ENCODE measurements at places on chromosomes 3 and 15.

- no peak for DNase-seq
These were observed 136.3 kb upstream of the LRRFIP2 start for GRCh38 chr3:37310666-37311050.

DNA sequence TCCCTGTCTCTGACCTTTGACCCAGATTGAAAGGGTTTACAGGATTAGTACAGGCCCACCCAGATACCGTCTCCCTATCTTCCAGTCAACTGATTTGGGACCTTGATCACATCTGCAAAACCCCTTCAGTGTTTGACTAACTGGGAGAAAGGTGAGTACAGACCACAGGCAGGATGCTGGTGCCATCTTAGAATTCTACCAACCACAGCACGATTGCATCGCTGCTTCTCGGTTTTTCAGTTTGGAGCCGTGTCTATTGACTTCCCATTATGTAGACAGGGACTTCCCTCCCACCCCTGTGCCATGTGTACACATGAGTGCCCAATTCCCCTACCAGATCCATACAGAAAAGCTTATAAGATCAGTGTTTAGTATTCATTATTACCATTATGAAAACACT, 6.6 kb upstream of the KLF13 start:
- DNase-seq = no peak

DNA sequence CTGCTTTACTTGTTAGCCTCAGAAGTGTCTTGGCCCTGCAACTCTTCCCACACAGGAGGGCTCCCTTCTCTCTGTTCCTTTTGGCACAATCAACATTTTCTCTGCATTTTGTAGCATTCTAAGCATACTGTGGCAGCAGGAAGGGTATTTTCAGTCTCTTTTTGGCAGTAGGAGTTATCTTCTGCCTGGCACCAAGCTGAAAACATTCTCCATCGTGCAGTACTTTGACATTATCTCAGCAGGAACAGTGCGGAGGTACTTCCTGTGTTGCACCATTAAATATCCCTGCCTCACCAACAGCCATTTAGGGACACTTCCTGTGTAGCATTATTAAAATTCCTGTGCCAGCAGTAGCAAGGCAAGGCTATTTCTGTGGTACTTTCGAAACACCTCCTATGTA, 233.2 kb upstream of the SEMA6D start:
- no peak for DNase-seq

DNA sequence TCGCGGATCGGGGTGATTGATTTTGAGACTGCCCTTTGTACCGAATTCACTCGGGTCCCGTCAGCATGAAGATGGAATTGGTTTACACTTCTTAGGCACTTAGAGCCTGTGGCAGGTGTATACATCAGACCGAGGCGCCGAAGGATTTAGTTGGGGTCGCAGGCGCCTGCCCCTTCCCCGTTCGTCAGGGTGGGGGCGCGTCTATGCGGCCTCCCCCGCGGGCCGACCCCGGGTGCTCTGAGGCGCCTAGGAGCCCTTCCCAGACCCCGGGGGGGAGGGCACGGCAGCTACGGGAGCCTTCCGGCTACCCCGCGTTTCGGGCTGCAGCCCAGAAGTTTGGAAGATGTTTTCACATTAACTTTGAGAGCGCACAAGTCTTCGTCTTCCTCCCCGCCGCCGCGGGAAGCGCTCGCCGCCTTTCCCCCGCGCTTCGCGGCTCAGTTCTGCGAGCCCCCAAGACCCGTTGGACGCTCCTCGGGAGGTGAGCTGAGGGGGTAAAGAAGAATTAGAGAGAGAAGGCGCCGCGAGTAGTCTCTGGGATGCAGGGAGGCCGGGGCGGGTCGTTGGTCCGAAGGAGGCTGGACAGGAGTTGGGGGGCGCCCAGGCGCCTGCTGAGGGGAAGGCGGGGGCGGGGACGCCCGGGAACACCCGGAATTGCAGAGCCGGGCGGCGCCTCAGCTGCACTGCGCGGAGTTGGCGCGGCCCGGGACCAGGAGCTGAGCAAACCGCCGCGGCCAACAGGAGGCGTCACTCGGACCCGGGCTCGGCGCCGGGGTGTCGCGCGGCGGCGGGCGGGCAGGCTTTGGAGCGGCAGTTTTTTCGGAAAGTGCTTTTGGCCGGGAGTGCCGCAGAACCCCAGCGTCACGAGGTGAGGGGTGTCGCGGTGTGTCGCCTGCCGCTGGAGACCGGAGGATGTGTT, 780 bp downstream of the TIPARP start:
- DNase-seq = peak; percentile 83

Measured in suprapubic skin (tissue), 4 donors.